EL (cell line): ENCODE measurements at places on chromosomes 5 and 9.

GRCh38 chr9:113316030-113316429 is 12.9 kb upstream of the RNF183 start:
- DNase-seq = no peak

GRCh38 chr9:94649100-94649819 is 9.9 kb upstream of the FBP1 start:
- peak; percentile 95 for DNase-seq

GRCh38 chr5:157196045-157196444 is 15.4 kb downstream of the ITK start:
- DNase-seq = no peak

GRCh38 chr5:66850354-66851075 is 254.3 kb downstream of the MAST4 start:
- no peak for DNase-seq

DNA sequence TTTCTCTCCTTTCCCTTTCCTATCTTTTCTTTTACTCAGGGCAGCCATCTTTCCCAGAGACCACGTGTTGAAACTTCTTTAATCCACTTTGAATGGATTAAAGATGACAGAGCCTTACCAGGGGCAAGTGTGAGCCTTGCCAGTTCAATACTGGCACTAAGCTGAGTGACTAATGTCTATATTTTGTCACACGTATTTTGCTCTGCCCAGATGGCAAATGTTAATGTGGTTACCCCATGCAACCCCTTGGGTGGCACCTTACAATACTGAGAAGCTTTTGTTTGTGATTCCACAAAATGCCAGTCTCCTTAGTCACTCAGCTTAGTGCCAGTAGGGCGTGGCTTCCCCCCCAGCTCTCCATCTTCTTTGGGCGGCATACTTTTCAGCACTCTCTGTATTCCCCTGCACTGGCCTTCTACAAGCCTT is 24.8 kb downstream of the ANXA1 start:
- DNase-seq = peak; percentile 72

DNA sequence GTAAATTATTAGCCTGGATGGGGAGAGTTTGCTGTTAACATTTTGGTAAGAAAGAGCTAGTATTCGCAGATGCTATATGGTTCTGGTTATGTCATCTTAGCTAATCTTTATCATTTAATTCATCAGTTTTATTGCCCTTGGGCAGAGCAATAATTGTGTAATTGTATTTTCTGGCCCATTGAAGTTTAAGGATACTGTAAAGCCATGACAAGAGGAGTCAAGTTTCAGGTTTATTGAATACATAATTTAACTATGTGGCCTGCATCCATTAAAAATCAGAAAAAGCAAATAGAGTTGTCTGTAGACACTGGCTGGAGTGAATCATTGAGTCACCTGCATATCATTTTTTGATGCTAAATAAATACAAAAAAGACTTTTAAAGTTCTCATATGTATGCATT is 255.8 kb downstream of the PRELID2 start:
- no peak for DNase-seq

DNA sequence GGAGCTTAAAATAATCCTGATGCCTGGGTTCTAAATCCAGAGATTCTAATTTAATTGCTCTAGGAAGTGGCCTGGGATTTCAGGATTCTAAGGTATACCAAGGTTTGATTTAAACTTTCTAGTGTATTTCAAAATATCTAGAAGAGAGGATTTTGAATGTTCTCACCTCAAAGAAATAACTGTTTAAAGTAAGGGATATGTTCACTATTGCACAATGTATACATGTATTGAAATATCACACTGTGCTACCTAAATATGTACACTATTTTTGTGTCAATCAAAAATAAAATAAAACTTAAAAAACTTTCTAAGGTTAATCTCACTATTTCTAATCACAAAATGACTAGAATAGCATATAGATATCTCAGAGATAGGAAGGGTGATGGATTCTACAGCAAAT is 34.0 kb downstream of the TNFSF8 start:
- no peak for DNase-seq

- DNase-seq = peak; percentile 84
Observed at GRCh38 chr5:168651648-168652047, 72.5 kb upstream of the PANK3 start.

DNA sequence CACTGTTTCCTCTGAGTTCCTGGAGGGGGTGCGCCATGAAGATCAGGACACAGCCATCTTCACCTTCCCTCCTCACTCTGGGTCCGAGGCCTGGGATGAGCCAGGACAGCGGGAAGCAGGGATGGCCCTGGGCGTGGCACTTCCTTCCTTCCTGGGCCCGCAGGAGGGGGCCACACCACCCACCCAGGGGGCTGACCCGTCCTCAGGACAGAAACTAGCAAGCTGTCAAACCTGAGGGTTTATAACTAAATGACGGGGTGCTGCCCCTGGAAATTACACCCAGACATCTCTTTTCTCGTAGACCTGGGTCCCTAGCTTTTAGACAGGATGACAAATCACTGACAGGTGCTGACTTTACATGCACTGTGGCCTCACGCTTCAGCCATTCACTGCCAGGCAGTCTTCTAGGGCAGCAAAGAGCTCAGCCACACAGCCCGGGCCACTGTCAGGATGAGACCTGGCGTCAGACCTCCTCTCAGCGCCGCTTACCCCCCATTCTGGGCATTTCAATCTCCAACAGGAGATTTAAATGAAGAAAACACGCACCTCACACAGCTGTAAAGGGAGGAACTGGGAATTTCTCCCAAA is 8.1 kb downstream of the FCN2 start:
- DNase-seq = no peak

DNA sequence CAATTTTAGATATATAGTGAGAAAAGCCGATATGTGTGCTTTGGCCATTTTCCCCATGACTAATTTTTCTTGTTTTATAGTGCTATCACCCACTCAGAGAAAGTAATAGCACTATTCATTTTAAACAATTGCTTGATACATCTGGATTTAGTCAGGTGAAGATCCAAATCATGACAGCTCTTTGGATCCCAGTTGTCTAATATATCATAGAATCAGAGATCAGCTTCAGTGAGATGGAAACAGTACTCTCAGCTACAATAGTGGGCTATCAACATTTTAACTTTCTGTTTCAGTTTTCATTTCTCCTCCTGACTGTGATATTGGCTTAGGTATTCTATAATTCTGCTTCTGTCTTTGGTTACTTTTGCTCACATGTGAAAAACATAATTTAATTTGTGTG is 38.7 kb downstream of the VCAN start:
- no peak for DNase-seq

DNA sequence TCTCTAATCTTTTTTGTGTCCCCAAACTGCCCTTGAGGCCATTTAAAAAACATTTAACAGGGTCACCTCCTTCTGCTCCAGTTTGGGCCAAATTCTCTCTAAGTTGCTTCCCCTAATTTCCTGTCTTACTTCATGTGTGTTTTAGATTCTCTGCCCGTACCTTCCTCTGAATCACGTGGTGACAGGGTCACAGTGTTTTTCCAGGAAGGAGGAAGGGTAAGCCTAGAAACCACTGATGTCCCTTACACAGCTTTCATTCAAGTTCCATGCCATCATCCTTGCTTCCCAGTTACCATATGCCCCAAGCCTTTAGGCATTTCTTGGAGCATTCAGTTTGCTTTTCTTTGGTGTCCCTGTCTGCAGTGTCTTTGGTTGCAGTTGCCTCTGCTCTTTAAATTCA is 42.4 kb upstream of the MACIR start:
- DNase-seq = peak; percentile 21

DNA sequence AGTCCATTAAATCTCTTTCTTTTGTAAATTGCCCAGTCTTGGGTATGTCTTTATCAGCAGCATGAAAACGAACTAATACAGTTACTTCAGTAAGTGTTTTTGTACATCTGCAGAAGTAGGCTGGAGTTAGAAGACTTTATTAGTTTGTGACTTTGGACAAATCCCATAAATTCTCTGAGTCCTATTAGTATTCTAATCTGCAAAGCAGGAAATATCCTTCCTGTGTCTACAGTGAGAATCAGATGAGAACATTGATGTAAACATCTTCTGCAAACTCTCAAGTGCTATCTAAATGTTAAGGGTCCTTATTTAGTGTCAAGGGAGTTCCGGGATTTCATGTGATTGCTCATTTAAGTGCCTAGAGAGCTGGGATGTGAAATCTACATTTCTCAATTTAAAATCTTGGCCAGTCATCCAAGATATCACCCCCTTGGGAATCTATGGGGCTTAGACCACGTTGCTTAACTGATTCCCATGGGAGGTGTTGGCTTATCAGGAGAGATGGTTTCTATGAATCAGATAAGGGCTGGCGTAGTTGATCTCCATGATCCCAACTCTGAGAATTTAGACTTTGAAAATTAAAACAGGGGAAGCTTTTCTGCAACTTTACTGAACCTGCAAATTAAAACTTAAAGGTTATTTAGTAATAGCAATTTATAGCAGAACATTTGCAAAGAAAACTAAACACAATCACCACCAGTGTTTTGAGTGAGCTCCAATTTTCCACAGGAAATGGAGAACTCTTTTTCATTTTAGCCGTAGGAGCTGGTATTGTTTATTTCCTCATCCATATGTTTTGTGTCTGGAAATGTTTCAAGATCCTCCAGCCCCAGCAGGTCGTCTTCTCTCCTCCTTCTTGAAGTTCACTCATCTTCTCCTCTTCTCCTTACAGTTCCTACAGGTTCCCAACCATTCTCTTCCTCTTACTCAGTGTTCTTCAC is 241.6 kb upstream of the CD180 start:
- DNase-seq = no peak

- peak; percentile 98 for DNase-seq
Observed at GRCh38 chr5:126777975-126778674, 1.2 kb downstream of the LMNB1 start.

DNA sequence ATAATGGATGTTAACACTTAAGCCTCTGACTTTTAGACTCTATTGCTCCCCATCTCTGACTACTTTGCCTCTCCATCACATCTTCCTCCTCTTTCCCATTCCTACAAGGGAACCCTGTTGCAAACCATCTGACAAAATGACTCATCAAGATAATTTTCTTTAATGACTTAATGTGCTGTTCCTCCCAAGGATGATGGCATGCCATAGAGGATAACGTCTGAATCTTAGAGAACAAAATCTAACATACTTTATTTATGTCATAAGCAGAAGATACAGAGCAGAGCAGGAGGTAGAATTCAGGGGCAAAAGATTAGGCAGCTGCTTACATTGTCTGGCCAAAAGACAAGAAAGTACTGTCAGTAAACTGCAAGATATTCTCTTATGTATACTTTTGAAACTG is 76.8 kb downstream of the FGF10 start:
- no peak for DNase-seq

DNA sequence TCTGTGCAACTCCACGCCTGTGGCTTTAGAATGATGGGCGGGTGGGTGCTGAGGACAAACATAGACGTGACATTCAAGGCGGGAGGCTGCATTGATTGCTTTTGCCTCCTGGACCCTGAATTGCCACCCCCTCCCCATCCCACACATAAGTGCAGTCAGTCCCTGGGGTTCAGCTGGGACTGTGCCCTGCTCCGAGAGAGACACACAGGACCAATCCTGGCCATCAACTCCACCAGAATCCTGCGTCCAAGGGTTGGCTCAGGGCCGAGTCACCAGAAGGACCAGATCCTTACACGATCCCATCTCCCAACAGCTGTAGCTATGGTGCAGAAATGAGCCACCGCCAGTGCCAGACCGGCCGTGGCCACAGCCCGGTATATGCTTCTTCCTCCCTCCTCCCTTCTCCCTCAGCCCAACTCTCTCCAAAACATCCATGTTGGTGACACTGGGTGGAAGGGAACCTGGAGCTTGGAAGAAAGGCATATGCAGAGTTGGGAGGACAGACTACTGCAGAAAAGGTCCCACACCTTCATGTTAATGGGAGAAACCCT is 27.4 kb downstream of the IRX2 start:
- no peak for DNase-seq

DNA sequence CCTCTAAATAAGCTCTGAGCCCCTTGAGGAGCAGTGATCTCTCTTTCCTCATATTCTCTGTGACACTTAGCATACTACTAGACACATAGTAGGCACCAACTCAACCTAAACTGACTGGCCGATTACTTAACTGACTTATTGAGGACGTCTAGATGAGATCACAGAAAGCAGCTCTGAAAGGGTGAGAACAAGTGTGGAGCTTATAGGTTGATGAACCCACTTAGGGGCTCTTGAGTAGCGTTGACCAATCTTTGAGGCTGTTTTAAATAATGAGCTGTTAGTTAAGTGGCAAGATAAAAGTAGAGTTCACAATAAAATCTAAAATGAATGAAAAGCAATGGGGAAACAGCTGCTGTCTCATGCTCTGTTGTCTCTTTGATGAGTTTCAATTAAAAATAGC is 124.7 kb upstream of the TNPO1 start:
- no peak for DNase-seq

DNA sequence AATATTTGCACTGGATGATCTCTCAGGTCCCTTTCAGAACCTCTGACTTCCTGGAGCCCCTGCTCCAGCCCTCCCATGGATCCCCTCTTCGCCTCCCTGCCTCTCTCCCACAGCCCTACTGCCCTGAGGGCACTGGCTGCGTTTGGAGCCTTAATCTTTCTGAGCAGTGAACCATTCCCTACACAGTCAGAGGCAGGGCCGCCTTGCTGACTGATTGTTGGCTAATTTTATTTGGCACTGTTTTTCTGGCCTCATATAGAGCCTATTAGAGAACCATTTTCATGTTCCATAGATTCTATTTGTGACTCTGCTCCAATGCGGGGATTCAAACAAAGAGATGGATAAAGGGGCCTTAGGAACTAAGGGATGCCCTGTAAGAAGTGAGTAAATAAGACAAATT is 91.1 kb downstream of the BRINP1 start:
- DNase-seq = no peak

GRCh38 chr5:33850100-33850594 is 41.6 kb downstream of the ADAMTS12 start:
- peak; percentile 74 for DNase-seq

DNA sequence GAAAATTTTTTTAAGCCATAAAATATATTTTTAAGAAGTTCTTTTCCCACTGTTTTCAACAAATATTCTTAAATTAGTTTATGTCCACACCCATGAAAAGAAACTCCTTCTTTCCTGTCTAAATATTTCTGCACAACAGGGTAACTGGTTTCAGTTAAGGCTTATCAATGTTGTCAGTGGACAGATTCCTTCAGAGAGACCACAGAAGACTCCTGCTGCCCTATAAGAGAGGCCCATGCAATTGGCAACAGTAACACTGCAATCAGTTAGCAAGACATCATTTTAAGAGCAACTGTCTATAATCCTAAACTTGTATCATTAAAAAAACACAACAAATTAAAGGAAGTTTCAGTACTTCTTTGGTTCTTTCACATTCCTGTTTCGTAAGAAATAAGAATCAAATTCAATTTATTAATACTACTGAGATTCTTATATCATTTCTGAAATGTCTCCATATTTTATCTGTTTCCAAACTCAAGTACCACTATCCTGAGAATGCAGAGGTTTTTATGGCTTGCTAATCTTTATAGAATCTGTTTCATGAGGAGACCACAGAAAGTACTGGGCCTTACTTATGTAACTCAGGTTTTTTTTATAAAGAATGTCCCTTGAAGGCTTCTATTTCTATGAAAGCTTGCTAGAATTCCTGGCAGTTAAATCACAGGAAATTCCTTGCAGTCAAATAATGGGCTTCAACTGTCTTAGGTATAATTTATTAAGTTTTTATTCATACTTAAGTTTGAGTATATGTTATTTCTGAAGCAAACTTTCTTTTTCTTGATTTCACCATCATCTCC is 240.2 kb downstream of the RFX3 start:
- peak; percentile 61 for DNase-seq
